Thymus (tissue), 14 donors: ENCODE measurements at places on chromosomes 5 and 9. TPM values are rescaled to one million over a fixed set of nuclear protein-coding genes. Genes with fewer than 3 reads are reported as not detected.

The PGM5 gene
- 5.2 TPM for polyA plus RNA-seq

The PCDHGC4 gene
- polyA plus RNA-seq, result 0.05 TPM

The SLC25A48 gene
- 0.25 TPM for polyA plus RNA-seq

The EQTN gene
- 0.21 TPM for polyA plus RNA-seq

The GADD45G gene
- 21.0 TPM for polyA plus RNA-seq

The ROPN1L gene
- polyA plus RNA-seq, result 0.68 TPM

The SHOC1 gene
- polyA plus RNA-seq, result 0.14 TPM

- DNase-seq, result no peak
- no peak overlapping the region for H3K4me3 ChIP-seq
- H3K36me3 ChIP-seq, result no peaks in the 10 kb centered on the region
- no peaks in the 10 kb centered on the region for H3K4me1 ChIP-seq
- H3K27ac ChIP-seq, result no peak overlapping the region
- peaks cover 43% of the 10 kb centered on the region for H3K27me3 ChIP-seq
These were observed 114.4 kb downstream of the PSD2 start for GRCh38 chr5:139910036-139910435.

DNA sequence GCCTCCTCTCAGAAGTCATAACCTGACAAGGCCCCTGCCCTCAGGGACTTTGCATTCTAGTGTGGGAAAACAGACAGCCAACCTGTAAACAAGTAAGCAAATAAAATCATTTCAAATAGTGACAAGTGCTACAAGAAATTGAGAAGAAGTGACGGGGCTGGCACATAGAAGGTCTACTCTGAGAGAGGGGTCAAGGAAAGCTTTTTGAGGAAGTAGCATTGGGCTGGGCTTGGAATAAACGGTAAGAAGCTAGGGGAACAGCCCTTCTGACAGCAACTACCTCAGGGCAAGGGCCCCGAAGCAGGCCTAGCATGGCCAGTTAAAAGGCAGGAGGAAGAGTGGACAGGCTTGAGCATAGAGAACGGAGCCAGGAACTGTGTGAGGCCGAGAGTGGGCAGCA lies 4.8 kb upstream of the SLC2A8 start:
- H3K27ac ChIP-seq, result no peak overlapping the region
- H3K4me1 ChIP-seq, result peaks cover 4% of the 10 kb centered on the region
- no peaks in the 10 kb centered on the region for H3K36me3 ChIP-seq
- DNase-seq, result no peak
- no peak overlapping the region for H3K4me3 ChIP-seq
- H3K27me3 ChIP-seq, result peaks cover 96% of the 10 kb centered on the region

- no peaks in the 10 kb centered on the region for H3K27me3 ChIP-seq
- no peaks in the 10 kb centered on the region for H3K4me1 ChIP-seq
- no peak overlapping the region for H3K27ac ChIP-seq
- DNase-seq, result no peak
- H3K4me3 ChIP-seq, result no peak overlapping the region
These were observed 396.0 kb downstream of the LRRC70 start for GRCh38 chr5:62974623-62975022.

- H3K4me1 ChIP-seq, result no peaks in the 10 kb centered on the region
- no peaks in the 10 kb centered on the region for H3K36me3 ChIP-seq
- DNase-seq, result no peak
- no peaks in the 10 kb centered on the region for H3K27me3 ChIP-seq
These were observed 255.2 kb upstream of the TNC start for GRCh38 chr9:115373000-115373709.

- no peak for DNase-seq
- H3K27me3 ChIP-seq, result peaks cover 34% of the 10 kb centered on the region
- no peak overlapping the region for H3K27ac ChIP-seq
- no peaks in the 10 kb centered on the region for H3K36me3 ChIP-seq
- H3K4me3 ChIP-seq, result no peak overlapping the region
These were observed 40.6 kb downstream of the TSPAN17 start for GRCh38 chr5:176687881-176688280.

DNA sequence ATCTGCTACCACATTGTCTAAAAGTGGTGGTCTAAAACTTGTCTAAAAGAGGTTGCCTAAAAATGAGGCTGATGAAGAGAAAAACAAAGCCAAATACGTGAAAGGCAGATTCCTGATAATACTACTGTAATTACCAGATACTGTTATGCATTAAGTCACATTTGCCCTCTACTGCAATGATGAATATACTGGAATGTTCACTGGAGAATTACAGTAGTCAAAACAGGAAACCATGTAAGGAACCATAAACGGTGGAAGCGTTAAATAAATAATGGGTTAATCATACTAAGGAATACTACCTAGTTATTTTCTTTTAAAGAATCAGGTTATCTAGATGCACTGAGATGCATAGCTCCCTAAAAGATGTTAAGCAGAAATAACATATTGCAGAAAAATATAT lies 201.3 kb downstream of the MCTP1 start:
- H3K36me3 ChIP-seq, result no peaks in the 10 kb centered on the region
- H3K27me3 ChIP-seq, result no peaks in the 10 kb centered on the region
- H3K4me1 ChIP-seq, result peaks cover 3% of the 10 kb centered on the region
- no peak overlapping the region for H3K27ac ChIP-seq

- DNase-seq, result no peak
- no peak overlapping the region for H3K27ac ChIP-seq
- H3K4me3 ChIP-seq, result no peak overlapping the region
- no peaks in the 10 kb centered on the region for H3K27me3 ChIP-seq
- H3K4me1 ChIP-seq, result no peaks in the 10 kb centered on the region
These were observed 296.0 kb upstream of the DMRT1 start for GRCh38 chr9:545480-545879.

GRCh38 chr5:66551945-66552344 lies 44.2 kb upstream of the MAST4 start:
- H3K27ac ChIP-seq, result no peak overlapping the region
- H3K36me3 ChIP-seq, result no peaks in the 10 kb centered on the region
- no peaks in the 10 kb centered on the region for H3K27me3 ChIP-seq
- H3K4me3 ChIP-seq, result no peak overlapping the region

- H3K27ac ChIP-seq, result no peak overlapping the region
- H3K36me3 ChIP-seq, result no peaks in the 10 kb centered on the region
- DNase-seq, result no peak
- H3K27me3 ChIP-seq, result no peaks in the 10 kb centered on the region
These were observed 210.6 kb downstream of the CDH18 start for GRCh38 chr5:19777363-19777762.

- DNase-seq, result no peak
- no peak within 1 kb of the TSS for H3K27ac ChIP-seq
- H3K36me3 ChIP-seq, result no peaks in the 10 kb centered on the region
- peaks cover 20% of the 10 kb centered on the region for H3K27me3 ChIP-seq
- no peaks in the 10 kb centered on the region for H3K4me1 ChIP-seq
These were observed at the start of gene ADAMTS12 for GRCh38 chr5:33891788-33892619. ADAMTS12 (minus strand) TSS chr5:33891990; CDS start chr5:33891856, 134 bp downstream.

DNA sequence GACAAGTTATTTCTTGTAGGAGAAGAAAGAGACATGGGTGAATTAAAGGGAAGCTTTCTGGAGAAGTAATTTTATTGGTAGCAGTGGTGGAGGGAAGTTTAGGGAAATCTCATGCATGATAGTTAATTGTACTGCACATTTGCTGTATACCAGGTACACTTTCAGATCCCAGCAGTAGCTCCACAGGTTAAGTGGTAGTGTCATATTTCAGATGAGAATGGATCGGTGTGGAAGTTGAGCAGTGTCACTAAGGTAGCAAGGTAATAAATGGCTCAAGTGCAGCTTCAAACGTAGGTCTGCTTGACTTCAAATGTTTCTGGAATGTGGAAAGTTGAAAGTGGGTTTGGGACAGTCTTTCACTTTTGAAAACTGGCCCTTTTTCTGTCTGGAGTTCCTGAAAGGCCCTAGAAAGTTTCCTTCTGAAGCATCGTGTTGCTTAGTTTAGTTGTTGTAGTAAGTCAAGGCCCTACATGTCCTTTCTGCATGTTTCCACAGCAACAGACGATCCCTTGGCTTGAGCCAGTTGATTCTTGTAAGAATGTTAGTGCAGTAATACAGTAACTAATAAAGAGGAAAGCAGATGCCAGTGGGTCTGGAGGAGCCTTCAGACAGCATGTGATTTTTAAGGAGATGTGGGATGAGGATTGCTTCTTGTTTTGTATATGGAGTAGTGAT lies 3.7 kb downstream of the CLTA start:
- H3K4me1 ChIP-seq, result peaks cover 16% of the 10 kb centered on the region
- peaks cover 36% of the 10 kb centered on the region for H3K36me3 ChIP-seq
- no peaks in the 10 kb centered on the region for H3K27me3 ChIP-seq

DNA sequence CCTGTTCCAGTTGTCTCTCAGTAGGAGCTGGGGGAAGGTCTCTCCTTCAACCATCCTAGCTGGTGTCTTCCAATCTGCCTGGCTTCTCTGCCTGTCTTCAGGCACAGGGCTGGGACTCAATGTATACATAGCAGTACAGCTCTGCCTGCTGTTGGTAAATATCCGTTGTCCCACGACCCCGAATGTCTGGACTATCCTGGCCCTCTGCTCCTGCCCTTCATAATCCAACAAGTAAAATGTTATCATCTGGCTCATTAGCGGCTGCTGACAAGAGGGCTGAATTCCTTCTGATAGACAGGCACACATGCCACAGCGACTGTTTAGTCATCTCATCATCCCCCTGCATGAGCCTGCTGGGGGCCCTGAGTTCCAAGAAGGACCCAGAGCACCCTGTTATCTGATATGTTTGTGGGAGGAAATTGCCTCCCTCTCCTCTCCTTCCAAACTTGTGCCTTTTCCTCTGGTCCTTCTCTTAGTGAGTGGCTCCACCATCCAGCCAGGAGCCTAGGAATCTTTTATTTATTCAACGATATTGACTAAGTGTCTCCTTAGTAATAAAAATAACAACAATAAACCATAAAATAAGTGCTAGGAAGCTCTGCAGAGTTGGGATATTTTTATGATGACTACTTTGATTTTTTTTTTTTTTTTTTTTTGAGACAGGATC lies 29.5 kb upstream of the TGFBR1 start:
- H3K27me3 ChIP-seq, result no peaks in the 10 kb centered on the region
- no peak for DNase-seq
- peaks cover 11% of the 10 kb centered on the region for H3K4me1 ChIP-seq
- H3K4me3 ChIP-seq, result no peak overlapping the region
- no peaks in the 10 kb centered on the region for H3K36me3 ChIP-seq

DNA sequence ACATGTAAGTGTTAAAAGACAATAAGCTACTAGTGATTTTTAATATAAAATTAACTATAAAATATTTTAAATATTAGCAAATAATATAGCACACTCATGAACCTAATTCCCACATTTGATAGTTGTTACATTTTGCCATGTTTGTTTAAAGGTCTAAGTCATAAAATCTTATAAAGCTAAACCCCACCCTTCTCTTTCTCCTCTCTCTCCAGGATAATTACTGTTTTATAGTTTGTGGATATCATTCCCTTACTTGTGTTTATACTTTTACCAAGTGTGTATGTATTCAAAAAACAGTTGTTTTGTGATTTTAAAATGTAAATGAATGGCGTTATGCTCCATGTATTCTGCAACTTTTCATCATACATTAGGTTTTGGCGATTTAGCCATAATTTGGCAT lies 34.2 kb downstream of the LYRM7 start:
- no peak overlapping the region for H3K27ac ChIP-seq
- no peak for DNase-seq
- H3K4me1 ChIP-seq, result peaks cover 14% of the 10 kb centered on the region
- H3K4me3 ChIP-seq, result no peak overlapping the region
- H3K36me3 ChIP-seq, result no peaks in the 10 kb centered on the region

GRCh38 chr5:68544648-68545552 lies 329.3 kb downstream of the PIK3R1 start:
- H3K36me3 ChIP-seq, result no peaks in the 10 kb centered on the region
- H3K4me3 ChIP-seq, result no peak overlapping the region
- no peak for DNase-seq
- H3K4me1 ChIP-seq, result peaks cover 7% of the 10 kb centered on the region
- peak overlapping the region; percentile 68 for H3K27ac ChIP-seq

- no peak overlapping the region for H3K27ac ChIP-seq
- no peaks in the 10 kb centered on the region for H3K36me3 ChIP-seq
- H3K4me3 ChIP-seq, result no peak overlapping the region
- DNase-seq, result no peak
- H3K27me3 ChIP-seq, result no peaks in the 10 kb centered on the region
These were observed 379.4 kb downstream of the PRR16 start for GRCh38 chr5:120843390-120843980.

- H3K27me3 ChIP-seq, result no peaks in the 10 kb centered on the region
- peaks cover 10% of the 10 kb centered on the region for H3K4me1 ChIP-seq
- no peak for DNase-seq
- no peak overlapping the region for H3K27ac ChIP-seq
- H3K4me3 ChIP-seq, result no peak overlapping the region
These were observed 6.5 kb downstream of the JMY start for GRCh38 chr5:79242242-79243039.

DNA sequence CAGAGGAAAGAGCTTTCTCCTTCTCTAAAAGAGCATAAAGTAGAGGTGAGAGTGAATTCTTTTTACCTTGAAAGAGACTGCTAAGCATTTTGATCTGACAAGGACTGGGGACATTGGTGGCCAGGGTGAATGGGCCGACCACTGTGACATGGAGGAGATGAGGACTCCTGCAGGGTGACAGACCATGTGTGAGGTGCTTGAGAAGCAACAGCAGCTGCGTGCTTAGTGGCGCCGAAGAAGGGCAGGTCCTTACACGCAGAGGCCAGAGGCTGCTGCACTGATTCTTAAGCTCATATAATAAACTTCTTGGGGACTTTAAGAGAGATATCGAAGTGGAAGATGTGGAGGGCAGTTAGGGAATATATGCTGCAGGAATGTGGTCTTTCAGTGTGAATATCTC lies 8.7 kb upstream of the JAKMIP2 start:
- DNase-seq, result no peak
- H3K27me3 ChIP-seq, result no peaks in the 10 kb centered on the region
- no peaks in the 10 kb centered on the region for H3K36me3 ChIP-seq

GRCh38 chr5:113047234-113047633 lies 70.6 kb downstream of the DCP2 start:
- H3K27ac ChIP-seq, result no peak overlapping the region
- DNase-seq, result no peak
- no peaks in the 10 kb centered on the region for H3K27me3 ChIP-seq
- no peaks in the 10 kb centered on the region for H3K4me1 ChIP-seq

DNA sequence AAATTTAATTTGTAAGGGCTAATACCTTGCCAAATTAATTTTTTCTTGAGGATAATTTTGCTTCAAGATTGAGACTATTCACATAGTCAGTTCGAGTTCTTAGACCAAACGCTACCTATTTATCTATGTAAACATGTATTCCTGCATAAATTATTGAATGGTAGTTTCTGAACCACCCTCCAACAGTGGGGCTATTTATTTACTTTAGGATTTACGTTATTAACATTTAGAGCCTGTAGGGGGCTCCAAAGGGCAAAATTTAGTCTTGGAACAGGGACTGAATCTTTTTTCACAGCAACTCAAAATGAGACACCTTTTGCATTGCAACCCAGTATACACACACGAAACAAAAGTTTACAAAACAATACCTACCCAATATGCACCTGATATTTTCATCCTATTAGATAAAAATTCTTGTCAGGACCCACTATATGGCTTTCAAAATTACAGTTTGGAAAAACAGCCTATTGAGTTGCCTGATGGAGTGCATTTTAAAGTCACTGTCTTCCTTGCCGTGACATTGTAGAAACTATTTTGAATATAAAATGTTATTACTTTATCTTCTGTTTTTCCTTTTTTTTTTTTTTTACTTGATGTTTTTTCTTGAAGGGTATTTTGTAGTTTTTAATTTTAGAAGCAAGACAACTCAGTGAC lies 47.1 kb upstream of the POU4F3 start:
- no peaks in the 10 kb centered on the region for H3K4me1 ChIP-seq
- no peak overlapping the region for H3K4me3 ChIP-seq
- H3K36me3 ChIP-seq, result peaks cover 7% of the 10 kb centered on the region

GRCh38 chr5:20972419-20972925 lies 984.5 kb upstream of the CDH18 start:
- H3K27me3 ChIP-seq, result no peaks in the 10 kb centered on the region
- no peaks in the 10 kb centered on the region for H3K36me3 ChIP-seq
- no peak for DNase-seq
- H3K4me1 ChIP-seq, result no peaks in the 10 kb centered on the region
- no peak overlapping the region for H3K4me3 ChIP-seq
- H3K27ac ChIP-seq, result no peak overlapping the region
